Peyer's patch (tissue), 4 donors: ENCODE measurements at places on chromosomes 1 and 21.

- DNase-seq: no peak
Measured at GRCh38 chr21:16378525-16378924, 648.7 kb downstream of the USP25 start.

DNA sequence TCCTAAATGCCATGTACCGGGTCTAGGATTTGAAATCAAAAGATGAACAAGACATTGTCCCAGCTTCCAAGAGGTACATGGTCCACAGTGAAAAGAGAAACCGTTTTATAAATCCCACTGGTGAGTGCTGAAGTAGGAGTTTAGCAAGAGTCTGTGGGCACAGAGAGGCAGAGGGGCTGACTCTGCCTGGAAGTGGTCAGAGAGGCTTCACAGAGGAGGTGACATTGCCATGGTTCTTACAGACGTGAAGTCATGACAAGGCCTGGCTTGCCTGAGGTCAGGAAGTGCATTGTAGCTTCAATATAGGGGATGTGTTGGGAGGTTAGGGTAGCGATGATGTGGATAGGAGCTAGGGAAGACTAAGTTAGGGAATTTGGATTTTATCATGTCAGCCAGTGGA is 28.4 kb downstream of the MAPKAPK2 start:
- DNase-seq: no peak

- no peak for DNase-seq
Measured at GRCh38 chr1:99850459-99851291, 514 bp downstream of the AGL start.

- no peak for DNase-seq
Measured at GRCh38 chr1:10768552-10768951, 27.9 kb downstream of the CASZ1 start.

GRCh38 chr1:25173809-25174340 is 58.4 kb downstream of the SYF2 start:
- DNase-seq: no peak
